CD4-positive, alpha-beta T cell treated with Interferon alpha-2 for 1 hour (primary cell): ENCODE measurements at places on chromosomes 6 and 20.

DNA sequence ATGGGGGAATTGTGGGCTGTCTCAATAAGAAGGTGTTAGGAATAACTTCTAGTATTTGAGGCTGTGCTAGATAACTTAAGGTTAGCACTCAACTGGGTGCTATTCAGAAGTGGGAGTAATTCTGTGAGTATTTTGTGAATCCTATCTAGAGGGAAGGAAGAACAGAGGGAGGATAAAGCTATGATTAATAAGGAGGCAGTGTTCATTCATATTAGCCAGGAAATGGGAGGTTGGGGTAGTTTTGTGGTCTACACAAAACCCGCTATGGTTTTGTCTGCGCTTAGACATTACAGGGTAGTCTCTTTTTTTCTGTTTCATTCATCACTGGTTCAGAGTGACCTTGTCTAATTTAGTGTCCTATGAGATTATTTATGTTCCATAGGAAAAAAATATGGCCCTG is 341.0 kb downstream of the ARHGAP18 start:
- no peak for DNase-seq

- no peak for DNase-seq
Observed at GRCh38 chr6:24963887-24964570, 28.3 kb upstream of the RIPOR2 start.

DNA sequence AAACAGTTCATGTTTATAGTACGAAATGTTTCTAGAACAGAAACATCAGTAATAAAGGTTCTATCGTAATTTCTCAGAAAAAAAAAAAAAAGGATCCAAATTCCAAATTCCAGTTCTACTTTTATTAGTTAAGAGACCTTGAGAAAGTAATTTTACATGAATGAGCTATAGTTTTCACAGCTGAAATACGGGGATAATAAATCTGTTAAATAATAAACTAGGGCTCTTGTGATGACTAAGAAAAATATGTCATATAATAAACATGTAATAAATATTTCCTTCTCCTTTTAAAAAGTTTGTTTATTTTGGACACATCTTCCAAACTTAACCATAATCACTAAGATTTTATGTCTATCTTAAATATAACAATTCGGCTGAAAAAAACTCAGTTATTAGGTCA is 17.8 kb downstream of the RARS2 start:
- DNase-seq = no peak

DNA sequence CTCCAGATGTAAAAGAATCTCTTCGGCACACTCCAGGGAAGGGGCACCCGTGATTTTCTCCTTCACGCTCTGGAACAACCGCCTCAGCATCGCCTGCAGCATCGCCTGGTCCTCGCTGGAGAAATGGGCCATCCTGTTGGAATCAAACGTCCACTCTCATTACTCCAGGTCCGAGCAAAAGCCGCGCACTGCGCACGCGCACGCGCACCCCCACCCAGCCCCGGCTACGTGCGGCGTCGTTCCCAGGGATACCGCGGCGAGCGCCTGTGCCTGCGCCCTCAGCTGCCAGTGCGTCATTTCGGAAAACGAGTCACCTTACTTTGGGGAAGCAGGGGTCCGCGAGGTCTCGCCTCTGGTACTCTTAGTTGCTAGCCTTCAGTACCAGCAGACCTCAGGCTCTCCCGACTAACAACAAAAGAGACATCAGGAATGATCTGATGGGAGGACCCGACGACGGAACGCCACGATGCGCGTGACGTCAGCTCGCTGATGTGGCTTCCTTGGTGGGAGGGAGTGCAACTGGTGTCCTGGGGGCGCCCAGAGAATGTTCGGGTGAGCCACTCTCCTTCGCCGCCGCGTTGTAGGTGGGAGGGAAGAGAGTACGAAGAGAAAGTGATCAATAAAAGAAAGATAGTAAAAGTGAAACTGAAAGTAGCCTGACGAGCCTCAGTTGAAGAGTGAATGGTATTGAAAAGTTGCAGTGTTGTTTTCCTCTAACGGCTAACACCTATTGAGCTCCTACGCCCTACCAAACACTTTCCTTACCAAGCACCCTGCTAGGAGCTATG is at the start of gene TBC1D32:
Gene TBC1D32, minus strand, starts transcription at position 182 of the 788 bp plus-strand sequence. Its CDS starts 50 bp downstream, at position 132.
- peak; percentile 89 for DNase-seq

DNA sequence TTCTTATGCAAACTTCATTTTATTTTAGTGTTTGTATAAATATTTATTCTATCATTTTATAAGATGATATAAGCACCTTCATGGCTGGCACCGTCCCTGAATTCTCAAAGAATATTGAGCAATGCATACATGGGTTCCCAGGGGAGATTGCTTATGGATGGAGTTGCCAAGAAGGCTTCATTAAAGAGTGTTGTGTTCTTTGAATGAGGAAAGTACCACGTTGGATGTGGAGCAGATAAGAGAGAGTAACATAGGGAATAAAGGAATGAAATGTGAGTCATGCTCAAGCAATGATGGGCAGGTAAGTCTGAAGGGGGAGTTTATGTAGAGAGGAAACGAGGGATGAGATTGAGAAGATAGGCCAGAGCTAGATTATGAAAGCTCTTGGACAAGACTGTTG is 10.3 kb downstream of the DSE start:
- no peak for DNase-seq

DNA sequence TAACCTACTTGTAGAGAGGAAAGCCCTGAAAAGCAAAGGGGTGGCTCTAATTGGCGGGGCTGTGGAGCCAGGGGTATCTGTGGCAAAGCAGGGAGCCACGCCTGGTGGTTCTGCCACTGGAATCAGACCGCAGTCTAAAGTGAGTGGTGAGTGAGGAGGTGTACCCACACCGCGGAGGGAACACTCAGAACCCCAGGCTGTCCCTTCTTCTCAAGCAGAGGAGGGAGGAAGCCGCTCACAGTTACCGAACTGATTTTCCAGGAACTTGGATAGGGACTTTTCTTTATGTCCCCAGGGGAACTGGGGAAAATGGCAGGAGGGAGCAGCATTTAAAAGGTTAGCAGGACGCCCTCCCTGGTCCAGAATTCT is 287.2 kb downstream of the TAF4 start:
- DNase-seq = no peak

DNA sequence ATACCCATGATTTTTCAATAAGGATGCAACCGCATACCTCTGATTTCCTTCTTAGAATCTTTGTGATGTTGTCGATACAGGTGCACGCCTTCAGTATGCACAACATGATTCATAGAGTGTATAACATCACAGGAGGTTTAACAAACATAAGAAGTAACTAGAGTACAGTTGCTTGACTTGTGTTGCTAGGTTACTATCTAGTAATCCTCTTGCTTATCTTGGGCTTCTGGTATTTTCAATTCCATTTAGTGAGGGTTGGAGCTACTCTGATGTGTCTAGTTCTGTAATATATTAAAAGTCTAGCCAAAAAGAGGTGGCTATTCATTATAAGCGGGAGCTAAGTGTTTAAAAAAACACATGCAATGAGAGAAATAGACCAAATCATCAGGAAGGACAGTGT is 85.5 kb upstream of the TENT5A start:
- no peak for DNase-seq

GRCh38 chr6:149218471-149218870 is 99.0 kb upstream of the TAB2 start:
- DNase-seq = no peak

DNA sequence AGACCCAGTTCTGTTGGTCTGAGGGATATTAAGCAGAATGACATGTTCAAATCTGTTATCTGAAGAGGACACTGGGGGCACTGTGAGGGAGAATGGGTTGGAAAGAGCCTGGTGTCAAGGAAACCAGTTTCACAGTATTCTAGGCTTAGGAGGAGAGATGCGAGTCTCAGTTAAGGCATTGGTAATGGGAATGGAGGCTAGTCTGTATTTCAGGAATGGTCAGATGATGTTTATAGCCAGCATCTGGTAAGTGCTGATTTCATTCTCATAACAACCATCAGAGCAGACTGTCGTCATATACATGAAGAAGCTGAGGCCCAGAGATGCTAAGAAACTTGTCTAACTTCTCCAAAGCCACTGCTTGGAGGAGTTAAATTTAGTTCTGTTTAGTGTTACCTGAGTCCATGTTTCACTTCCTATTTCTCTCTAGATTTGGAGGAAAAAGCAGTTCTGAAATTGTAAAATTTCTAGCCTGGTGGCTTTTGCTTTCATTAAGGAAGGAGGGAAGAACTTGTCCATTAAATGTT is 242.0 kb downstream of the ARID1B start:
- no peak for DNase-seq

DNA sequence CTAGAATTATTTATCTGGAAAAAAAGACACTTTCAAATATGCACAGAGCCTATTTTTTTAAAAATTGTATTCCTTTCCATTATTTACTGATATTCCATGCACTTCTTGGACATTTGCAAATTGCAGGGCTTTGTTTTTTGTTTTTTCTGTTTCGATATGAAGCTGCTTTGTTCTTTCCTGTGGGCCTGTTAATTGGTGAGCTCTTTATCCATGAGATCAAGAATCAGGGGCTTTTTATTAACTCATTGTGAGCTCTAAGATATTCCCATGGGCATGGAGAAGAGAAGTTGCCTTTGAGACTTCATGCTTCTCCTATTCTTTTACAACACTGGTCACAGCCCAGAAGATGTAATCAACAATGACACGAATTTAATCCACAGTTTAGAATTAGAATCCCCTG is 145.1 kb downstream of the SAMD5 start:
- DNase-seq = no peak
